ENCODE measurements at places on chromosomes 11 and 22. TPM values are rescaled to one million over a fixed set of nuclear protein-coding genes. Genes with fewer than 3 reads are reported as not detected.

The ZMAT5 gene
- 14.2 TPM for total RNA-seq

The GPR83 gene
- 0.22 TPM for total RNA-seq

The IGLL1 gene
- total RNA-seq, result not detected

The FGF4 gene
- total RNA-seq, result not detected

- H3K36me3 ChIP-seq, result peaks cover 3% of the 10 kb centered on the region
- H3K4me3 ChIP-seq, result peak overlapping the region; percentile 85
- peak overlapping the region; percentile 99 for H3K27ac ChIP-seq
- H3K27me3 ChIP-seq, result no peaks in the 10 kb centered on the region
- DNase-seq, result no peak
These were observed 39.9 kb downstream of the PTPRJ start for GRCh38 chr11:48020092-48020755.

Measured in T-helper 17 cell (primary cell).